Esophagus mucosa (tissue), 1 donor: ENCODE measurements at places on chromosomes 16 and 17. TPM values are rescaled to one million over a fixed set of nuclear protein-coding genes. Genes with fewer than 3 reads are reported as not detected.
A peak's percentile ranks its signal among the peaks of the same experiment; 100 is the strongest.

- no peak for ATAC-seq
Observed at GRCh38 chr17:55435408-55435807, 13.8 kb upstream of the MMD start.

DNA sequence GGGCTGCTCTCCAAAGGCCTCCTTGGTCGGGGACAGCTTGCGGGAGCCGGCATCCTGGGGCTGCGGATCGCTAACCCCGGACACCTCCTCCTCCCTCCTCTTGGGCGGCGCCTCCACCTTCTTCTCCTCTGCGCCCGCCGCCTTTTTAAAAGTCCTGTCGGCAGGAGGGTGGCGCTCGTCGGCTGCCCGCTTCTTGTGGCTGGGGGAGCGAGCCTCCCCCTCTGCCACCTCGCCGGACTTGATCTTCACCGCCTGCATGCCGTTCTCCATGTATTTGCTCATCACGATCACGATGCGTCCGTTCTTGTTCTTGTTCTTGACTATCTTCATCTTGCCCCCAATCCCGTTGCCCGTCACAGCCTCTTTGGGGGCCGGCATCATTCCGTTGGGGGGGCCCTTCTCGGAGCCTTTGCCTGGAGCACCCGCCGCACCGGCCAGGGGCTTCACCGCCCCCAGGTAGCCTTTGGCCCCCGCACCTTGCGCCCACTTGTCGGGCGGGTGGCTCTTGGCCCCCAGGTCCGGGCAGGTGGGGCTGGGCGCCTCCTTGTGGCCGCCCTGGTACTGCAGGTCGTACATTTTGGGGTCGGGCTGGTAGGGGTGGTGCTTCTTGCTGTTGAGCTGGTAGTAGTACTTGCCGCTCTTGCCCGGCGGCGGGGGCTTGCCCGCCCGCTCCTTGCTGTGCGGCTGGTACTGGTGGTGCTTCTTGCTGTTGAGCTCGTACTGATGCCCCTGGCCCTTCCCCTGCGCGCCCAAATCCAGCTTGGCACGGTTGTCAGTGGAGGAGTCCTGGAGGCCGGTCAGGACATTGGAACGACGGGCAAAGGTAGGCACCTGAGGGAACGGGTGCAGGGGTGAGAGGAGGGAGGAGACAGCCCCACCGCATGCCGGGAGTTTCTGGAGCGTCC is 4.4 kb downstream of the CBX4 start:
- ATAC-seq: no peak

GRCh38 chr16:57343221-57343620 is 15.4 kb upstream of the CCL22 start:
- no peak for ATAC-seq

GRCh38 chr17:2233441-2233947 is 70.1 kb downstream of the SMG6 start:
- no peak for ATAC-seq

GRCh38 chr17:34140006-34140405 is 115.1 kb upstream of the CCL2 start:
- no peak for ATAC-seq

DNA sequence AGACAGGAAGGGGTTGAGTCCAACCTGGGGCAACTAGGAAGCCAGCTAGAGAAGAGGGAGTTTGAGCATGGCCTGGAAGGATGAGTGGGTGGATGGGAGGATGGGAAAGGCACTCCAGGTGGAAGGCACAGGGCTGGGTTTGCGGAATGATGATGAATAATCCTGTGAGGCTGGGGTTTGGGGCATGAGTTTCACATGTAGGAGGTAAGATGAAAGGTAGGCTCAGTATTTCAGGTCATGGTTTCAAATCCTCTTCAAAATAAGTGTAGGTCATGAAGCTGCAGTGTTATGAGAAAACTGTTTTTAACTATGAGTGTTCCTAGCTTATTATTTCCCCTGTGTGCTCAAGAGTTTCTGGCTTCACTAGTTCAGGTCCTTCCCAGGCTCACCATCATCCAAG is 130.3 kb downstream of the SKAP1 start:
- no peak for ATAC-seq

GRCh38 chr17:57315061-57316015 is 59.0 kb downstream of the MSI2 start:
- no peak for ATAC-seq

- ATAC-seq: peak; percentile 44
Observed at GRCh38 chr16:28189245-28189644, 22.5 kb downstream of the XPO6 start.

SMURF2 gene
- total RNA-seq: 7.5 TPM

DNAH17 gene
- total RNA-seq: 0.12 TPM
